ENCODE measurements at places on chromosomes 4 and X.

GRCh38 chr4:156194896-156195295 lies 241.2 kb upstream of the CTSO start:
- DNase-seq = no peak

DNA sequence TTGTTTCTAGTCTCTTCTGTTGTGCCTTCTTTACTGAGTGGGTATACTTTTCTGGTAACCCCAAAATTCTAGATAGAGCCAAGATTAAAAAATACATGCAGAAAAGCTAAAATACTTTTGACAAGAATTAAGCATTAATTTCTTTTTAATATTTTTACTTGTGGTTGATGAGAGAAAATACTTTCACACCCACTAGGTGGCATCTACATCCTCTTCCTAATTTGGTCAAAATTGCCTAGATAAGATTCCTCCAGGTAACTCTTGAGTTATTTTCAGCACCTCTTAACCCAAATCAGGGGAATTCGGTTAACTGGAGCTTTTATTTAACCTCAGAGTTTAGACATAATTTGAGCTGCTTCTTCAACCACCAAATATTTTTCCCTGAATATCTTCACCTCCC lies 28.4 kb upstream of the COX7B2 start:
- no peak for DNase-seq

GRCh38 chr4:159363361-159363760 lies 260.5 kb downstream of the RAPGEF2 start:
- DNase-seq = no peak

DNA sequence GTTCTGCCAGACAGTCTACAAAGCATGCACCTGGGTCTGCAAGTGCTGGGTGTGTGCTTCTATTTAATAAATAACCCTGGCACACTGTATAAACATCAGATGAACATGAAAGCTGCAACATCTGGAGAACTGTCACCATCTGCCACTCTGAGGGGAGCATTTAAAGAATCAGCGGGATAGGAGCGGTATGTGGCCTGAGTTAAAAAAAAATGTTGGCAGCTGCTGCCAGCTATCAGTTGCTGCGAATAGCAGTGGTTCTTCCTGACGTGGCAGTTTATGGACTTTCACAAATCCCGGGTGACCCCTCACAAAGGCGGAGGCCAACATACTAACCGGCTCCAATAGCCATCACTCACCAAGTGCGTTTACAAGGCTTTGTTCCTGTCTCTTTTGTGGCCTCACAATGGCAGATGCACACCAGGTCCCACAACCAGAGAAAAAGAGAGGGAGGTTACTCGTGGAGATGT lies 95.1 kb downstream of the RASL11B start:
- no peak for DNase-seq

- no peak for DNase-seq
These were observed 145.0 kb downstream of the RTL3 start for GRCh38 chrX:78513971-78514738.

GRCh38 chrX:38400389-38400910 lies 48.0 kb downstream of the OTC start:
- DNase-seq = no peak

GRCh38 chr4:113837397-113837796 lies 75.9 kb upstream of the CAMK2D start:
- DNase-seq = no peak

- DNase-seq = no peak
These were observed 102.8 kb downstream of the GLUD2 start for GRCh38 chrX:121150217-121150616.

DNA sequence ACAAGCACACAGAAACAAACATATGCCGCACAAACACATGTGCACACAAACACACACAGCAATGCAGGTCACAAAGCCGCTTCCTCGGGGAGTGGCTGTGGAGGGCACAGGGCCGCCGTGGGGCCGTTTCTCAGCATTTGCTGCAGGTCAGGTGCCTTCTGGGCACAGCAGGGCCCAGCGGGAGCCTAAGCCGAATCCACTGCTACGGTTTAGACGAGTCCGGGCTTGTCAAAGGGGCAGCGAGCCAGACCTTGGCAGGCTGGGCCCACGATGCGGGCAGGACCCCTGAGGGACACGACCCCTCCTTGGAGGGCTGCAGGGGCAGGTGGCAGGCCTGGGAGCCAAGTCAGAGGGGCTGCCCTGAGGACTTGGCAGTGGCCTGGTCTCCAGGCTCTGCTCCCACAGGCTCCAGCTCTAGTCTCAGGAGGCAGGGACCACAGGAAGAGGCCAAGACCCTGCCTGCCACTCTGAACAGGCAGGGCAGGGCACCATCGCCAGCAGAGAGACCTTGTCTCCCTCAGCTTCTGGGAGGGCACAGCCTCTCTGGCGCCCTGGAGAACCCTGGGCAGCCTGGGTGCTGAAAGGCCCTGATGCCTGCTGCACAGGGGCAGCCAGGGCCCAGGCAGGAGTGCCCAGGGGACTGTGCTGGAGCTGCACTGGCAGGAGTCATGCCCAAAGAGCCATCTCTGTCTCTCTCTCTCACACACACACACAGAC lies 5.5 kb upstream of the ATP2B3 start:
- no peak for DNase-seq

DNA sequence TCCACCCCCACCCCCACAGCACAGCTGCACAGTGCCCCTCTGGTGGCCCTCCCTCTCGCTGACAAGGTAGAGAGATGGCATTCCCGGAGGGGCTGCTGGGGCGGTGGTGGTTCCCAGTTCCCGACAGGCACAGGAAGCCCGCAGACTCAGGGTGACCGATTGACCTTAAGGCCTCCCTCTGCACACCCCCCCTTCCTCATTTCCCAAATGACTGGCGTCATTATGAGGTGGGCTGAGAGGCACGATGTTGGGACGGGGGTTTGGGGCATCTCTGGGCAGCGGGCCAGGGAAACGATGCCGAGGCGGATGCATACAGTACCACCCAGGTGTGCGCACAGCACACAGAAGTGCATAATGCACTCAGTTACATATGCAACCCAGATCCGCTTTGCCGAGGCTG lies 3.5 kb upstream of the TIMP1 start:
- DNase-seq = no peak

- DNase-seq = no peak
These were observed 231.4 kb downstream of the QDPR start for GRCh38 chr4:17280261-17281018.

DNA sequence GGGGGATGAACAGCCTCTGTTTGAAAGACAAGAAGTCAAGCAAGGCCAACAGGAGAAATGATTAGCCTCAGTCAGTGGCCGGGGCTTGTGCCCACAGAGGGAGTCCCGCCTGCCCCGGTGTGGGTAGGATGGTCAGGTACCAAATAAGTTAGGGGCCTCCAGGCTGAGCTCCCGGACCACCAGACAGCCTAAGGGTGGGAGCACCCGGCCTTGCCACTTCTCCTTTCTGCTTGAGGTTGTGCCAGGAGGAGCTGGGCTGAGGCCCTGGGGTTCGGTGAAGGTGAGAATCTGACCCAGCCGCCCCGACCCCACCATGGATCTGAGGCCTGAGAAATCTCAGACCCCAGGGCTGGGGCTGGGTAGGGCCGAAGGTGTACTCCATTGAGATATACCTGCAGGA lies 48.8 kb downstream of the EFNB1 start:
- no peak for DNase-seq

DNA sequence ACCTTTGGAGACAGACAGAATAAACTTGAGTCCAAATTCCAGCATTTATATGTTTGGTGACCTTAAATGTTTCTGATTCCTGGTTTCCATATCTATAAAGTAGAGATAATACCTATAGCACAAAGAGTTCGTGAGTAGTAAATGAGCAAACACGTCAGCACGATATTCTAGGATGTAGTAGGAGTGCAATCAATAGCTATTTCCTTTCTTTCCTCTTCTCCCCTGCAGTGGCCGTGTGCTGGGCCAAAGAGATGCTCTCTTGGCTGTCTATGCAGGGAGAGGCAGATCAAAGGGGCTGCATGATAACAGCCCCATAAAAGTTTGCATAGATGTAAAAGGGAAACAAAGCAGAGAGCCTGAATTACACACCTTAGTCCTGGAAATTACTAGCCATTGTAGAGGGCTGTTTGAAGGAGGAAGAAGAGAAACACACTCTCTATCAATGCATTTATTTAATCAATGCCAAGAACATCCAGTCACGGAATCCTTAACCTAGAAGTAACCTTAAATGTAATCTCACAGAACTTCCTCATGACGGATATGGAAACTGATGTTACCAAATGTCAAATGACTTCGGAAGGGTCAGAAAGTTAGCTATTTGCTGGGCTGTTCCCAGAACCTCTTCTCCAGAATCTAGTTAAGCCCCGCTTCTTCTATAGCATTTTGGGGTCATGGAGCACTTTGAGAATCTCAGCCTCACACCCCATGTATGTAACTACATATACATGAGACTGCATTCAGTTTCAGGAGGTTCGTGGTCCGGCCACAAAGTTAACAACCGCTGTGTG lies 35.5 kb upstream of the PLAC8 start:
- no peak for DNase-seq

- DNase-seq = no peak
These were observed 28.5 kb downstream of the NKX1-1 start for GRCh38 chr4:1377606-1378261.

GRCh38 chr4:30718021-30718542 lies 2.1 kb upstream of the PCDH7 start:
- no peak for DNase-seq

DNA sequence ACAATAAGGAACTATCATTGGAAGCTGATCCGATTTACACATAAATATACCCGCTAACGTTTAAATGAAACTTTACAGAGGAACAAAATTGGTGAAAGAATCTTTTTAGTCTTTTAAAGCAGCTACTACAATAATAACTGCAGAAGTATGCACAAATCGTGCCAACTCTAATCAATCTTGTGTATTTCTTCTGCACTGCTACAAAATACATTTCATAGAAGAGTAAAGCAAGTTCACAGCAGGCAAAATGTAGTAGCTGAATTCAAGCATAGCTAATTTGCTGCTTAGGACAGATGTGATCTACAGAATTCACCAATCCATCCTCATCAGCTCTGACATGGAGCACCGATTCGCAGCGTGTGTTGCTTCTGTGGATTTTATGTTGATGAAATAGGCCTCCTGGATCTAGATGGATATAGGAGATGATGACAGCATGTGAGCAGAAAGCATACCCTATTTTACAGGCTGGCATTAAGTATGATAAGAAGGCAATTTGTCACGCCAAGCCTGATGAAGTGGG lies 367.3 kb upstream of the FGF13 start:
- DNase-seq = no peak

- DNase-seq = no peak
These were observed 38.9 kb upstream of the CLCN4 start for GRCh38 chrX:10117864-10118377.

DNA sequence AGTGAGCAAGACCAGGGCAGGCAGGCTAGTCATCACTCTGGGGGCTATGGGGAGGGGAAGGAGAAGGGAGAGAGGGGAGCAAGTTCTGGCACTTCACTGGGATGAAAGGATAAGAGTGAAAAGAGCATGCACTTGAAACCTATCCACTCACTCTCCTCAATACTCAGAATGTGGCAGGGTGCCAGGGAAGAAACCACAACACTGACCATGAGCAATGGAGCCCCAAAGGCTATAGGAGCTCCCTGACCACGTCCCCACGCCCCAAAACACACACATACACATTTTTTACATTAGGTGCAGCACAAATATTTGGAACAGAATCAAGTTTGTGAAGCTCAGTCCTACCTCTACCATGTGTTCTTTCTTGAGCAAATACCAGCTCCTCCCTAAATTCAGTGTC lies 132.2 kb downstream of the IDS start:
- DNase-seq = no peak

- no peak for DNase-seq
These were observed 5.1 kb upstream of the WDR1 start for GRCh38 chr4:10121568-10122208.

DNA sequence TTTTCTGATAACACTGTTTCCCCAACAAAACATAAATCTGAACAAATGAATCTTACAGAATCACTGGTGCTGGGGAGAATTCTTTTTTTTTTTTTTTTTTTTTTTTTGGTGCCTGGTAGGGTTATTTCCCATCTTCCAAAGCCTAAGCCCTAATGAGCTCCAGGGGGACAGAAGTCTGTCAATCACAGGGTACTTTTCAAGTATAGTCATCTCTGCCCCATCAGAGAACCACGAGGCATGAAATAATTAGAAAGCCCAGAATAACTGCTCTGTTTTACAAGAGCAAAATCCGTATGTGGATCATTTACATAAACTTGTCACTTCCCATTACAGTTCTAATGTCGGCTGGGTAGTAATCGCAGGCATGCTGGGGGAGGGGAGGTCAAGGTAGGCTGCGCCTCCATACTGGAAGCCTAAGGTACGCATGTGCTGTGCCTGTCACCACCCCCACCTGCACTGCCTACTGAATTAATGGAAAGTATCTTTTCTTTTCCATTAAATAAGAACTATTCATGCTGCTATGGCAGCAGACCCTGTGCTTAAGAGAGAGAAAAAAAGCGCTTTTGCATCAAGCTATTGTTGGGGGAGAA lies 164.7 kb upstream of the LEF1 start:
- no peak for DNase-seq

Data from NCI-H1436 treated with DMSO at 0.1 percent for 48 hours (cell line).